Uterus (tissue), 4 donors: ENCODE measurements at places on chromosomes 4 and X. TPM values are rescaled to one million over a fixed set of nuclear protein-coding genes. Genes with fewer than 3 reads are reported as not detected.
A peak's percentile ranks its signal among the peaks of the same experiment; 100 is the strongest.

DNA sequence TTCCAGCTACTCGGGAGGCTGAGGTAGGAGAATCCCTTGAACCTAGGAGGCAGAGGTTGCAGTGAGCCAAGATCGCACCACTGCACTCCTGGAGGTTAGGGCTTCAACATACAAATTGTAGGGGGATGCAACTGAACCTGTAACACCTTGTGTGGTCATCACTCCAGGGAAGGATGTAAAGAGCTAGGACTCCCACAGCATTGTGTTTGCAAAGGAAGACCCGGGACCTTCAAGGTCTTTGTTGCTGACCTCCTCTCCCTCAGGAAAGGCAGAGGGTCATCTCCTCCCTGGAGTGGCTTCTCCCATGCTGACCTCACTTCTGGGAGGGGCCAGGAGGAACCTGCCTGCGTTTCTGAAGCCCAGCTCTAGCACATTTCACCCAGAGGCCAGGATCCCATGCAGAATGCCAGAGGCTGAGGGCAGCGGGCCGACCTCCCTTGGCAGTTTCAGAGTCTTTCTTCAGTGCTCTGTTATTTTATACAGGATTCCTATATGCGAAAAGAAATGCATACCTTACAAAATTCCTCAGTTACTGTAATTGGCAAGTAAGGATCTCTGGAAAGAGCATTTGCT, 80.2 kb downstream of the HTRA3 start:
- DNase-seq, result no peak

DNA sequence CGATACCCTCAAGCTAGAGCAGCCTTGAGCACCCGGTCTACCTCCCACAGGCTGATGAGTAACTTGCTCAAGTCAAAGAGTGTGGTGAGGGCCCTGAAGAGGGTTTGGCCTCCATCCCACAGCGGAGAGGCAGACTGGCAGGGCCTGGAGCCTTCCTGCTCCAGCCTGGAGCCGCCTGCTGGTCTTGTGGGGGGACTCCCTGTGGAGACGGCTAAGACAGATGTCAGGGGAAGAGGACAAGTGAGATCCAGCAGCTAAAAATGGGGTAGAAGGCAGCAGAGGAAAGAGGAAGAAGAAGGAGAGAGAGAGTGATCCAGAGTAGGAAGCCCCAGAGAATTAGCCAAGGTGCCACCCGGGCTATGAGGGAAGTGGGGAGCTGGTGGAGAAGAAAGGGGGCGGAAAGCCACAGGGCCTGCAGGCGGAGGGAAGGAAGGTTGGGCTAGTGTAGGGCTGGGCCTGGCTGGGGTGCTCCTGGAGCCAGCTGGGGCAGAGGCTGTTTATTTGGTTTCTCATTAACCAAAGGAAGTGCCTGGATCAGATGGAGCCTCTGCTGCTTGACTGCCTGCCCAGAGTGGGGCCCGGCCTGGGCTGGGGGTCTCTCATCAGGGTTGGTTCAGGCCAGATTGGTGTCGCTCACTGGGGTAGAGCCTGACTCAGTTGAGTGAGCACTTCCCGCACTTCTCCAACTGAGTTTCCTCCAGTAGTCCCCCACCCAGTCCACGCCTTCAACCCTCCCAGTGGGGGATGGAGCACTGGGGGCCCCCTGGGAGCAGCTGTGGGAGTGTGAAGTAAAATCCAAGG, 14.2 kb downstream of the EFNB1 start:
- DNase-seq, result no peak

The FGFRL1 gene
- total RNA-seq, result 22.4 TPM

DNA sequence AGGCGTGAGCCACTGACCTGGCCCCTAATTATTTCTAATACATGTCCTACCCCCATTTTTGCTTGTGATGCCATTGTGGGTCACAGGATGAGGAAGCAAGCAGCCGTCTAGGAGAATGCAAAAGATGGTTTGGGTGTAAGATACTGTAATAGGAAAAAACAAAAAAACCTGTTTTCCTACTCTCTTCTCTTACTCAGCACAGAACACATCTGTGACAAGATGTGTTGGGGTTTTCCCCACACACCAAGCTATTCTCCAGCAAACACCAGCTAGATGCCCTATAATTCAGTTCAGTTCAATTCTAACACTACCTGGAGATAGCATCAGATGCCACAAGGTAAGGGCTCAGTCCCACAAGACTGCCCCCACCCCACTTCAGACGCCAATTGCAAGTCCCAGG, 15.3 kb upstream of the HPRT1 start:
- no peak for DNase-seq

The ARHGAP6 gene
- 22.6 TPM for total RNA-seq

The SLC6A14 gene
- not detected for total RNA-seq

DNA sequence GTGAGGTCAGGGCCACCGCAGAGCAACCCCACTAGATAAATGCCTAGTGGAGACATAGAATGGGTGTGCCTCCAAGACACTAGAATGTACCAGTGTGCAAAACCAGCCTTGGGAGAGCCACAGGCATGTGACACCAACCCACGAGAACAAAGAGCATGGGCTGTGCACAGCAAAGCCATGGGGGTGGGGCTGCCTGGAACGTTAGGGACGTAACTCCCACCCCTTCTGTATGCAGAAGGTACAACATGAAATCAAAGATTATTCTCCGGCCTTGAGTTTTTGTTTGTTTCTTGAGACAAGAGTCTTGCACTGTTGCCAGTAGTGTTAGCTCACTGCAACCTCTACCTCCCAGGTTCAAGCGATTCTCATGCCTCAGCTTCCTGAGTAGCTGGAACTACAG, 99.5 kb downstream of the MID1IP1 start:
- DNase-seq, result no peak

DNA sequence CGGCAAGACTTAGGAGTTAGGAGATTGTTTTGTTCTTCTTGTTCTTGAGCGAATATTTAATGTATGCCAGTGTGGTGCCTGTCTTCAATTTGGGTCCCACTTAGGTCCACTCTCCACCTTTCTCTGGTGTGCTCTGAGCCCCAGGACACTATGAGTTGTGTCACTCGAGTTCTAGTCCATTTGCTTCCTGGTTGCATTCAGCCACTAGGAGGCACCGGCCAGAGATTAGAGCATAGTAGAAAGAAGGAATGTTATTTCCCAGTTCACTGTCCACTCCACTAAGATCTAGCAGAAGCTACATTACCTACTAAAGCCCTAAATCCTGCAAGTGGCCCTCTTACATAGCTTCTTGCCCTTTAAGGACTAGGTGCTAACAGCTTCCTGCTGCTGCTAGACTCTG, 326.9 kb downstream of the NAF1 start:
- DNase-seq, result no peak

GRCh38 chr4:6008766-6009385, 9.4 kb downstream of the C4orf50 start:
- DNase-seq, result no peak

GRCh38 chr4:62324215-62324614, 1124.1 kb downstream of the ADGRL3 start:
- no peak for DNase-seq

GRCh38 chr4:121717680-121718237, 21.0 kb upstream of the ANXA5 start:
- DNase-seq, result no peak

DNA sequence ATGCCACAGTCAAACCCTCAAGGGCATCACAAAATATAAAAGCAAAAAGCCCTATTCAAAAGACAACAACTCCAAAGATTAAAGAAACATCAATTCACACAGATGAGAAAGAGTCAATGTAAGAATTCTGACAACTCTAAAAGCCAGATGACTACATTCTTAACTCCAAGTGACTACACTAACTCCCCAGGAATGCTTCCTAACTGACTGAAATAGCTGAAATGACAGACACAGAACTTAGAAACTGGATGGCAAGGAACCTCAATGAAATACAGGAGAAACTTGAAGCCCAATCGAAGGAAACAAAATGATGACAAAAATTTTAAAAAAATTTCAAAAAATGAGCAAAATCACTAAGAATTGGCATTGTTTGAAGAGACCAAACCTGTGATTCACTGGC, 1047.6 kb upstream of the PCDH10 start:
- no peak for DNase-seq

DNA sequence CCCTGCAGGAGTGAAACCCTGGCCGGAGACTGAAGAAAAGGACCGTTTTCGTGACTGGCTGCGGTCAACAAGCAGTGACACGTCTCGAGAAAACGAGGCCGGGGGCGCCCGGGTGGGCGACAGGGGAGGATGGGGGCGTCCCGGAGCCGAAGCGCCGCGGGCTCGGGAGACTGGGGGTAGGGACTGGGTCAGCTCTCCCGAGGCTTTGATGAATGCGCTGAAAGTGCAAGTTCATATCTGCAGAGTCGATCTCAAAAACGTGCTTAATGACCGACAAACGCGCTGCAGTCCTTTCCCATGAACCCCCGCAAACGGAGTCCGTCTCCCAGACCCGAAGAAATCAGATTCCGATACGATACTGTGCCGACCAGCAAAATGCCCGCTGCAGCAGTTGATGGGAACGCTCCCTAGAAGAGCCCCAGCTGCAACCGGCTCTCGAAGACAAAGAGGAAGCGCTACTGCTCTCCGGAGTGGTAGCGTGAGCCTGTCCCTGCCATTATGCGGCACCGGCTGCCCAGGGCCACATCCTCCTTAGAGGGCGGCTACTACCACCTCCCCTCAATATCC, 806 bp upstream of the CD99L2 start:
- DNase-seq, result peak; percentile 22

DNA sequence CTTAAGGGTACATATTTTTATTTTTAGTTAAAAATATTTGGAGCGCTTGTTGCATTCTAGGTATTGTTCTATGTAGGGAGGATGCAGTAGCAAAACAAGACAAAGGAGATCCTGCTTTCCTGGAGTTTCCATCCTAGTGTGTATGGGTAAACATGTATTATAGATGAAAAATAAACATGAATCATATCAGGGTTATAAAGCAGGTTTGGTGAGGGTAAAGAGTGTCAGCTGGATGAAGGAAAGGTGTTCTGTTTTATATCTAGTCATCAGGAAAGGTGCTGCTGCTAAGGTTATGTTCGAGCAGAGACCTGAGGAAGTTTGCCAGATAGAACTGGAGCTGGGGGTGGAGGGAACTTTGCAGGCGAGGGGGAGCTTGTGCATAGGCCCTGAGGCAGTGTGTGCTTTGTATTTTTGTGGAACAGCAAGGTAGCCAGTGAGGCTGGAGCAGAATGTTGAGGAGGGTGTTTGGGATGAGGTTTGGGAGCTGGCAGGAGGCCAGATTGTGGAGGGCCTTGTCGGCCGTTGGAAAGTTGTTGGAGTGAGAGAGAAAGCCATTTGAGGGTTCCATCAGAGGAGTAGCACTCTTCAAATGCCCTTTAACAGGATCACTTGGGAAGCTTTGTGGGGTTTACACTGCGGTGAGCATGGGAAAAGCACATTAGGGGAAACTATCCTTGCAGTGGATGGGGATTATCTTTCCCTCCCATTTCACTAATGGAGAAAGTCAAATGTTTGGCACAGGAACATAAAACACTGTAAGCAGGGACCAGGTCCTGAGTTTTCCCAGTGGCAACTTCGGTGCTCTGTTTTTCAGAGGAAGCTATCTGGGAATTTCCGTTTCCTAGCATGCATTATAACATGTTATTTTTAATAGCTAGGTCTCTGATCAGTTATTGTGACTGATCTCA, 35.9 kb downstream of the AFF1 start:
- no peak for DNase-seq

GRCh38 chr4:114423582-114423981, 175.0 kb upstream of the UGT8 start:
- no peak for DNase-seq

- no peak for DNase-seq
Observed at GRCh38 chr4:177236886-177237285, 72.8 kb upstream of the NEIL3 start.

The JAKMIP1 gene
- total RNA-seq, result 0.26 TPM

DNA sequence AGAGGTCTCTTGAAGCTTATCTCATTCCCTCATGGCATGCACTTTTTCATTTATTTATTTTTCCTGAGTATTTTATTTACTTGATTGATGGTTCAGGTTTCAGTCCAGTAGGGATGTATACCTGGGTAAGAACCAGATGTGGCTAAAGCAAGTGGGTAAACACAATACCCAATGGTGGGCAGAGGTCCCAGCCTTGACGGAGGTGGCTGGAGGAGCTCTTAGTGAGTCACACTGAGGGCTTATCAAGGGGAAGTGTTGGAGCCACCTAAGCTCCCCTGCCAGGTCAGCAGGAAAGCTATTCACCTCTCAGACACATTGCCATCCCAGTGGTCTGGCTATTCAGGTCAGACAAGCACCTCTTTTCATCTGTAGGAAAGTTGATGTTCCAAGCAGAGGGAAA, 236.2 kb upstream of the MAGEB16 start:
- no peak for DNase-seq

- DNase-seq, result no peak
Observed at GRCh38 chr4:40688446-40689095, 58.9 kb upstream of the RBM47 start.

DNA sequence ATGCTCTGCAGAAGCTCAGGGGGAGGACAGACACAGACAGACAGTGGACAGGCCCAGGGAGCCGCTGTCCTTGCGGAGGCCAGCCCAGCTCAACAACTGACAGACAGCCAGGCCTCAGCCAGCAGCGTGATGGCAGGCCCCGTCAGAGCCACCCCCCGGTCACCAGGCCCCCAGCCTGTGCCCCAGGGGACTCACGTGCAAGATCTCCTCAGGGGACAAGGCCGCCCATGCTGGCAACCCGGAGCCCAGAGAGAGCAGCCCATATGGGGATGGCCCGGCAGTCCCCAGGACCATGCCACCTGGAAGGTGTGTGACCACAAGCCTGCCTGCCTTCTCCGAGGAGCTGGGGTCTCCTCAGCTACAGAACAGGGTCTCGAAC, 28.0 kb upstream of the MXD4 start:
- peak; percentile 11 for DNase-seq

DNA sequence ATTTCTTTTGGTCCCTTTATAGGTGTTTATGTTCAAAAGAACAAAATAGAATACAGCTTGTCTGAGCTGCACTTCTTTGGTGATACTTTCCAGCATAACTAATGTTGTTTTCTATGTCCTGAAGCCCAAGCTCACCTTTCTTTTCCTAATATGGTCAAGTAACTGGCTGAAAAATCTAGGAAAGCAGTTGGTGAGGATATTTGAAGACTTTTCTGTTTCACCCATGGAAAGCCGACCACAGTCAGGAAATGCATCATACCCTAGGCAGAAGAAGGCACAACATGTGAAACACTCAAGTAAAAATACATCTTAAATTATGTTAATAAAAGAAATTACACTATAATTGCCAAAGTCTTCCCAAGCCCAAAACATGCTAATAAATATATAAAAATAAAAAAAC, 337.0 kb downstream of the PDGFC start:
- no peak for DNase-seq

DNA sequence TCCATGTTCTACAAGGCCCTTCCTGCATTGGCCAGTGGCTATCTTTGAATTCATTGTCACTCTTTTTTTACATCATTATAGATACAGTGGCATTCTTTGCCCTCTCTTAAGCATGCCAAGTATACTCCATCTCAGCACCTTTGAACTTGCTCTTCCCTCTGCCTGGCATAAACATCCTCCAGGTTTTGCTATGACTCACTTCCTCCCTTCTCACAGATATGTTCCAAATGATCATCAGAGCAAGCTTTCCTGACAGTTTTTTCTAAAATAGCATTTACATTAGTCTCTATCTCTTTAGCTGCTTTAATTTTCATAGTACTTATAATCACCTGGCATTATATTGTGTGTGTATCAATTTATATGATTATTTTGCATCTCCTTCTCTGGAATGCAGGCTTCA, 553.3 kb upstream of the MAGEB2 start:
- DNase-seq, result no peak
